ENCODE measurements at places on chromosomes 13 and 19.

DNA sequence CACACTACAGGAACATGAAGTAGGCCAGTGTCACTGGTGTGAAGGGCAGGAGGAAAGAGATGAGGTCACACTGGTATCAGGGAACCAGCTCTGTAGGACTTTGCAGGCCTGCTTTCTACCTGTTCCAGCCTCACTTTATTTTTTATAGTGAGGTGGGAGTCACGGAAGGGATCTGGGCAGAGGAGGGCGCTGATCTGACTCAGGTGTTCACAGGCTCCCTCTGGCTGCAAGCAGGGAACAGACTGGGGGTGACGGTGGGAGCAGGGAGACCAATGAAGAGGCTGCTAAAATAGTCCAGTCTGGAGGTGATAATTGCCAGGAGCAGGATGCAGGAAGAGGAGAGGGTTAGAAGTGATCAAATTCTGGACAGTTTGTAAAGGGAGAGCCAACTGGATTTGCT, 2.8 kb downstream of the THAP8 start:
- DNase-seq = no peak

DNA sequence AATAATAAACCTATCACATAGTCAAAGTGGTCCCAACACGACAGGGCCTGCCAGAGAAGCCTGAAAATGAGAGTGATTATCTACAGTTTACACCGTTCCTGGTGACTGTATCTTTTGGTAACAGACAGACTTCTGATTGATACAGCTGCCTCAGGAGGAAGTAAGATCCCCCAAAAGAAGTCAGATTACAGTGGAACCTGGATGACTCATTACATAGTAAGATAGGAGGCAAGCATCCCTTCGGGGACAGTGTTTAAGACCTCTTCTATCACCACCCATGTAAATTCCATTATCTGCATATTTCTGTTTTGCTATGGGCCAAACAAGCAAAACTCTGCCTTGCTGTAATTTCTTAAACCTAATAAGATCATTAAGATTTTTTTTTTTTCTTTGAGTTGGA, 44.0 kb upstream of the FLT1 start:
- no peak for DNase-seq

- DNase-seq = peak; percentile 50
These were observed 433 bp downstream of the SIX5 start for GRCh38 chr19:45768655-45768983.

- no peak for DNase-seq
These were observed 692 bp downstream of the ZNF234 start for GRCh38 chr19:44142059-44142433.

DNA sequence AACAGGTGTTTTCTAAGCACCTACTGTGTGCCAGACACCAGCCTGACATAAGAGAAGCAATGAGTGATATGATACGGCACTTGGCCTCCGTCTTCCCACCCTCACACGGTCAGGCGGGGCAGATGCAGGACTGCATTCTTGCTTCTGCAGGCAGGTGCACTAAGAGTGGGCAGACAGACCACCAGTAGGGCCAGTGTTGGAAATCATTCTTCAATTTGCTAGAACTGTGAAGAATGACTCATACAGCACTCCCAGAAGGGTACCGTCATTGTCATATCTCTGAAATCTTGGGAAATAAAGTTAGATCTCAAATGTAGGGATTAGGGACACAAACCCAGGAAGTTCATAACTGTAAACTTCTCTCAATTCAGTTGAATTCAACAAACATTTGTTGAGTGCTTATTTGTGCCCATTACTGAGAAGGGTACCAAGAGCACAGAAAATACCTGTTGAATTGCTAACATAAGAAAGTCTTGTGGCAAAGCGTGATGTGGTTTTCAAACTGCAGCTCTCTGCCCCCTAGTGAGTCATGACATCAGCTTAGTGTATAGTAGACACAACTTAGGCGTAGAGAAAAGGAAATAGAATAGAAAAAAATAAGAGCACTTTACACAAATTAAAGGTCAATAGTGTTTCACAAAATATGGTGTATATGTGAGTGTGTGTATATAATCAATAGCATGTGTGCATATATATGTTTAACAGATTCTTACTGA, 76.1 kb downstream of the TEX26 start:
- DNase-seq = no peak

GRCh38 chr13:92984151-92984550, 242.5 kb upstream of the GPC6 start:
- no peak for DNase-seq

GRCh38 chr19:625257-625656, 8.1 kb downstream of the POLRMT start:
- DNase-seq = no peak

GRCh38 chr13:35690581-35691207, 214.2 kb upstream of the MAB21L1 start:
- no peak for DNase-seq

DNA sequence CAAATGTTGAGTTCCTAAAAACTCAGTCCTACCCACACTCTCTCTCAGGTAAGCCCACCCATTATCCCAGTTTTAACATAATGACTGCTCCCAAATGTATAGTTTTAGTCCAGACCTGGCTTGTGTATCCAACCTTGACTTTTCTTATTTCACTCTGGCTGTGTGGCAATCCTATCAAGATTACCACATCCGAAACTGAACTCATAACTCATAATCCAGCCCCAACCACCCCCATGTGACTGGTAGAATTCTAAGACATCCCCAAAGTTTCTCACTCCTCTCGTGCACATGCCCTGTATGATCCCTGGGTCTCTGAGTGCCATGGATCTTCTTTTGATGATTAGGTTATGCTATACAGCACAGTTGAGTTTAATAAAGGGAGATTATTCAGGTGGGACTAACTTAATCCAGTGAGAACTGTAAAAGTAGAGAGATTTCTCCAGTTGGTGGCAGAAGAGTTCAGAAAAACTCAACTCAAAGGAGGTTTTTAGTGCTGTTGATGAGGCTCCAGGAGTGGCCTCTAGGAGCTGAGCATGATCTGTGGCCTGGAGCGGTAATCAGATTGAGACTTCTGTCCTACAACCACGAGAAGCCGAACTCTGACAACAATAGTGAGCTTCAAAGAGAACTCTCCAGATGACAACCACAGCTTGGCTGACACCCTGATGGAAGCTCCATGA, 413.4 kb downstream of the ZNF536 start:
- DNase-seq = no peak

- no peak for DNase-seq
These were observed 2.9 kb downstream of the NOTCH3 start for GRCh38 chr19:15197942-15198341.

GRCh38 chr13:90898811-90899210, 448.7 kb upstream of the MIR17HG start:
- DNase-seq = no peak

DNA sequence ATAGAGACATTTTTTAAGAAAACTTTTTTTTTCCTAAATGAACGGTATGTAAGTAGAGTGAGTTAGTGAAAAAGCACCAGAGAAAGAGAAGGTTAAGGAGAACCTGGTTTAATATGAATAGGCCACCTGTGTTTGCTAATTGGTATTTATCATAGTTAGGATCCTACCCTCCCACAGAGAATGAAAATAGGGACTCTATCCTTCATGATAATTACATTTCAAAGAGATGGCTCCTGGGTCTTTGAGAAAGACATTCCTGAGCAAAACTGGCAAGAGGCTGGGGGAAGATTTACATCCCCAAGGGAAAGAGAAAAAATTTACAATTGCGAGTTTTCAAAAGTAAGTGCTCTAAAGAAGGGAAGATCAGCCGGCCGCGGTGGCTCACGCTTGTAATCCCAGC, 1284.5 kb downstream of the SLITRK1 start:
- DNase-seq = no peak

- DNase-seq = no peak
These were observed 35.4 kb downstream of the PTPRS start for GRCh38 chr19:5305163-5305562.

DNA sequence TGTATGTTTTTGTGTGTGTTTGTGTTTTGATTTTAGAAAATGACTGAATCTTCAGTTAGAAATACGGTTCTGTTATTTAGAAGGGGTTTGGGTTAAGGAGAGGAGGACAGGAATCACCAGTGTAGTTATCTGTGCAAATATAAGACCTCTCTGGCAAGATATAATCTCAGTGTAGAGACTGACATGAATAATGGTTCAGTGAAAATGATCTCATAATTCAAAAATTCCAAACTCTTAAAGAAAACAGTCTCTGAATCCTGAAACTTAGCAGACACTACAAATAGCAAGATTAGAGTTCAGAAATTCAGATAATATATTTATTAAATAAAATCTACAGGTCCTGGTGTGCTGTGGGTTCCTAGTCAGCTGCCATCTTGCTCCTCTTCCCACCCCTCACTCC, 73.5 kb downstream of the PDS5B start:
- DNase-seq = no peak

GRCh38 chr13:20198781-20199180, 6.0 kb upstream of the GJB2 start:
- no peak for DNase-seq

- no peak for DNase-seq
These were observed 844 bp upstream of the ASPDH start for GRCh38 chr19:50514346-50515167.

DNA sequence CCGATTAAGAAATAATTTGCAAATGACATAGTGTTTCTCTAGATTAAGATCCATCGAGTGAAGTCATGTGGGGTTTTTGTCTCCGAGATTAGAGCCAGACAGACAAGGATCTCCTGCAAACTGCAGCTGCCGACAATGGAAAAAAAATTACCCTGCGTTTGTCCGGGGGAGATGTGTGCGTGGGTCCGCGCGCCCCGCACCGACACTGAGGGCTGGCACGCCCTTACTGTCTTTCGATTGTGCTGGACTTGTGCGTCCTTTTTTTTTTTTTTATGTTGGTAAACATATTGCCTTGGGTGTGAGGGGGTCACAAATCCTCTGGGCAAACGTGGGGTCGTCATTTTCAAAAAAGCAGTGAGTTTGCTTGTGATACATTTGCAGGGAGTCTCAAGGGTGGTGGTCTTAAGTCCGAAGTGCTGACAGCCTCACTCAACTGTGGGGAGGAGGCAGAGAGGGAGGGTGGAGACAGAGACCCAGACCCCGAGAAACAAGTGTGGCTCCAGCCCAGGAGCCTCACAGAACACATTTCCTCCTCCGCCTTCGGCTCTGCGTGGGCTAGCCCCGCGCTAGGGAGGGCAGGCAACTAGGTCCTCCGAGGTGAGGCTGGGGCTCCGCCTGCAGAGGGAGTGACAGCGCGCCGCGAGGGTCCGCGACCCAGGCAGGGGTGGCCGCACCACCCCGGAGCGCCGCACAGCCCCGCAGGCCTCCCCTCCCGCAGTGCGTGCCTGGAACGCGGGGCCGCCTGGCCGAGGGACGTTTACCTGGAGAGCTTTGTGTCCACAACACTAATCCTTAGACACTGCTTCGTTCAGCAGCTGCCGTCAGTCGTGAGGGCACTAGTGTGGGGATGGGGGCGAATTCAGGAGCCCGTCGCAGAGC, 11.7 kb upstream of the SOX1 start:
- no peak for DNase-seq

DNA sequence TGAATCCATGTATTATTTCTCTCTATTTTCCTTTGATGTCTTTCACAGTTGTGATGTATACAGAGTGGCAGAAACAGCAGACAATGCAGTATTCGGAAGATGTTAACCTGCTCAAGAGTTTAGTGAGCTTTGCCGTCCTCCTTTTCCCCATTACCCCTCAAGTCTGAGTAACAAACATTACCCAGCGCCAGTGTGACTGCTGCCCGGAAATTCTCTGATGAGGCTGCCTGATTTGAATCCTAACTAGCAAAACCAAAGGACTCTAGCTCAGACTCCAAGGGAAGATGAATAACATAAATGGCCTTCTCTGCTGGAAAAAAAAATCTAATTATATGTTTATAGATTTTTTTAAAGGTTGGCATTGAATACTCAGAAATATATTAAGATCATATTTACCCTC, 247.3 kb upstream of the SOX21 start:
- no peak for DNase-seq

DNA sequence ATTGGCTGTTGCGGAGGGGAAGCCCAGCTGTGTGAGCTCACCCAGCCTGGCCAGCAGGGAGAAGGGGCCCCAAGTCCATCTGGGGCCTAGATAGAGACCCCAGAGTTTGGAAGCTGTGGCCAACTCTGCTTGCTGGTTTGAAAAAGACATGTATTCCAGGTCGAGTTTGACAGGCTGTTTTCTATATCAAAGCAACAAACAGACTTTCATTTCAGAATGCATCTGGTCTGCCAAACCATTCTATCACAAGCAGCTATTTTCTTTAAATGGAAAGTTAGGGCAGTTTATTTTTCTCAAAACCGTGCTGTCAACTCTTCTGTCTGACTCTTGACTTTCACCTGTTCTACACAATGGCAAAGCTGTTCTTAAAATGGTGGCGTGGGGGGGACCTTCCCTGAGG, 185.8 kb downstream of the DCLK1 start:
- no peak for DNase-seq

DNA sequence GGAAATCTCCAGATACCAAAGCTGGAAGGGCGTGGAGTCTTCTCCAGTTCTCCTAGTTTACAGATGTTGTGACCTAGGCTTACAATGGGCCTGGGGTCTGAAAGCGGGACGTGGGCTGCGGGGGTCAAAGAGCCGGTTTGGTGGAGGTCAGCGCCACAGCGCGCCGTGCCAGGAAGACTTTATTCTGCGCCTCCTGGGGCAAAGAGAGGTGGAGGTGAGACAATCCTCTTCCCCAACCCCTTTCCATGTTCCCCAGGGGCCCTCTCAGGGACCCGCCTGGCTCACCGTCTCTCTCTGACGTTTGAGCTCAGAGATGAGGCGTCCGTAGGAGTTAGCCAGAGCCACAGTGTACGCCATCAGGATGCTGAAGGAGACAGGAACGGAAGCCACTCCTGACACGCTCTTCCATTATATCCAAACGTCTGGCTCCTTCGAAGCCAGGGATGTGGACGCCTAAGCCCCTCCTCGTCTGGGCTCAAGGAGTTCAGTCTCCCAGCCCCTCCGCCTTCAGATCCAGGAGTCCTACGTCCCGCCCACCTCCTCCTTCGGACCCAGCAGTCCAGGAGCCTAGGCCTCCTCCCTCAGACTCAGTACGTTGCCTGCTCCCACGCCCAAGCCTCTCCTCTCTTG, 776 bp upstream of the LENG1 start:
- DNase-seq = no peak

DNA sequence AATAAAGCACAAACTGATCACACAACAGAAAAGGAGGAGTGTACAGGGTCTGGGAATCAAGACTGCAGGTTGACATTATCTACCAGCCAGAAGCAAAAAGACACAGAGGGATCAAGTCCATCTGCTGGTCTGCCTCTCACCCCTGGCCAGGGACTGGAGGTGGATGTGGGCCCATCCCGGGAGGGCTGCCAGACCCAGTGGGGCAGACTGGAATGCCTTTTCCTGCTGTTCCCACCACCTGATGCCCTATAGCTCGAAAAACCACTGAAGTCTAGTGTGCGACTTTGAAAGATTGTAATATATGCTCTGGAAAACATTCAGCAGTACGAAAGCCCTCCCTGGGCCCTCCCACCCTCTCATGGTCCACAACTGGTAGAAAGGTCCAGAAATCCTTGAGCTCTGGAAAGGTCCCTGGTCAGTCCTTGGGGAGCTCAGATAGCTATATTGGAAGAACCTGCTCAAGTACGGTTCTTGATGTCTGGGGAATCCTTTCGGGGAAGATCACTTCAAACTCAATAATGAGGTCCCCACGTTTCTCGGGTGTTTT, 2.6 kb downstream of the DNAJB1 start:
- DNase-seq = no peak

Data from stimulated activated CD4-positive, alpha-beta T cell treated with anti-CD3 and anti-CD28 coated beads, Interleukin-1b, Interleukin-23, amount 100 ng/mL, for 48 hours (primary cell).